Activated T-cell treated with anti-CD3 and anti-CD28 coated beads for 24 hours (primary cell): ENCODE measurements at places on chromosomes 3 and 15.

DNA sequence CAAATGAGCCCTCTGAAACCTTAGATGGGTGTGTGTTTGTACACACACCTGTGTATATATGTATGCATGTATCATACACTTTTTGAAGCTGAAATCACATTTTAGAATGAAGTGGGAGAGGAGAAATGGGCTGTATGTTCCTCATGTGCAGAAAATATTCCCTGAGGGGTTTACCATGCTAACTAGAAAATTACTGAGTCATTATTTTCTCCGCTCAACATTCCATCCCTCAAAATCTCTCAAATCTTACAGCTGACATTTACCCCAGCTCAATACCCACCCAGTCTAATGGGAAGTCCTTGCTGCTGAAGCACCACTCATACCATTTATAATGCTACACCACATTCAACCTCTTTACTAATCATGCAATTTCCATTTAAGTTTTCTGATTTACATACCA is 138.6 kb downstream of the P2RY1 start:
- no peak for DNase-seq

DNA sequence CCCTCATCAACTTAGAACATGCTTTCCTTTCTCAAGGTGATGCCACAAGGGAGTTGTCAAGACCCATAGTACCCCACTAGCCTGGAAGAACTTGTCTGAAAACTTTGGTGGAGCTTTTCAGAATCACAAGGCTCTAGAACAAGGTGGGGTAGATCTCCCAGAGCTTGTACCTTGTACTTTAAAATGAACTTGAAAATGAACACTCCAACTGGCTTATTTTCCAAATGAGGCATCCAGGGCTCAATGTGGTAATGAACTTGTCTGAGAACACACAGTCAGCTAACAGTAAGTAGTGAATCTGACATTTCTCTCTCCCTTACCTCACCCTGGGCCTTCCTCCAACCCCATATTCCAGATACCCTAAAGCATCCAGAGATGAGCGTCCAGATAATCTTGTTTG is 81.8 kb upstream of the THBS1 start:
- DNase-seq: no peak

DNA sequence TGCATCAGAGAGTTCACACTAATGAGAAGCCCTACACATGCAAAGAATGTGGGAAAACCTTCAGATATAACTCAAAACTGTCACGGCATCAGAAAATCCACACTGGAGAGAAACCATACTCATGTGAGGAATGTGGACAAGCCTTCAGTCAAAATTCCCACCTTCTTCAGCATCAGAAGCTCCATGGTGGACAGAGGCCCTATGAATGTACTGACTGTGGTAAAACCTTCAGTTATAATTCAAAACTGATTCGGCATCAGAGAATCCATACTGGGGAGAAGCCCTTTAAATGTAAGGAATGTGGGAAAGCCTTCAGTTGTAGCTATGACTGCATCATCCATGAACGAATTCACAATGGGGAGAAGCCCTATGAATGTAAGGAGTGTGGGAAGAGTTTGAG is 10.2 kb downstream of the ZNF619 start:
- no peak for DNase-seq

GRCh38 chr15:33679061-33679460 is 289.2 kb upstream of the CHRM5 start:
- DNase-seq: no peak

DNA sequence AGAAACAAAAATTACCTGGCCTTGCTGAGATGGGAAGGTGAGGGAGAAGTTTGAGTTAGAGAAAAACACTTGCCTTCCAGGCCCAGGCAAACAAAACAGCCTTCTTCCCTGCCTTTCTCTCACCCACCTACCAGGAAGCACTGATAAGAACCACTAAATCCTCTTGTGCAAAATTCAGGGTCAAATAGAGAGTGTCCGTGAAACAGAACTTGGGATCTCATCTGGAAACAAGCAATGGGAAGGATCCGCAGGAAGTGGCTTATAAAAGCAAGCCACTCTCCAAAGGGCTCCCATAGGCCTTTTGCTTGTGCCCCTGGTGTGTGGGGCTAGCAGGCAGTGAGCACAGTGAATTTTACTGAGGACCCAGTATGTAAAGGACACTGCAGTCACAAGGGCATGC is 11.0 kb downstream of the ADAMTS9 start:
- no peak for DNase-seq
